ENCODE measurements at places on chromosomes 5 and 9.
A peak's percentile ranks its signal among the peaks of the same experiment; 100 is the strongest.

GRCh38 chr5:141149812-141150211 is at the start of gene PCDHB6:
Gene PCDHB6, plus strand, starts transcription at chr5:141150057. Its CDS starts 201 bp downstream, at chr5:141150258.
- DNase-seq = peak; percentile 28

GRCh38 chr5:130724658-130725057 is 440.4 kb downstream of the HINT1 start:
- no peak for DNase-seq

DNA sequence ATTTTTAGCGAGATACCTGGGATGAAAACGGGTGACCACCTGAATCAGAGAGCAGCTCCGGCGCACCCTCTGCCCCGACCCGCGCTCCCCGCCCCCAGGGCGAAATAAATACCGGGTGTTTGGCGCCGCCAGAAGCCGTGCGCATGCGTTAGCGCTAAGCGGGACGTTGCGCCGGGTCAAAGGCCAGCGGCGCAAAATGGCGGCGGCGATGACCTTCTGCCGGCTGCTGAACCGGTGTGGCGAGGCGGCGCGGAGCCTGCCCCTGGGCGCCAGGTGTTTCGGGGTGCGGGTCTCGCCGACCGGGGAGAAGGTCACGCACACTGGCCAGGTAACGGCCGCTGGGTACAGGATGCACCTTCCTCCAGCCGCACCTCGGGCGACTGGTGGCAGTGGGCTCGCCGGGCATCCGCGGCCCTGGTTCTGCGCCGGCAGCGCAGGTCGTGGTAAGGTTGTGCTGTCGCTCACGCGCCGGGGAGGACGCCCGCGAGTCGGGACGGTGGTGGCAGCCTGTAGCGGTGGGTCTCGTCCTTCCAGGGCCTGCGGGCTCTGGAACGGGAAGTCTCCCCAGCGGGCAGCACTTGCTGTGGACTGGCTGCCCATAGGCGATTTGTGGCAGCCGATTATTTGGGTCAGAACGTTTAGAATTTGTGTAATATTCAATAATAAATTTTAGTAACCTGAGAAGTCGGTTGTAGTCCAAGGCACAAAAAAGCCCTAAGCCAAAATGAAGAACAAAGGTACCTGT is at the start of gene NDUFS6:
Gene NDUFS6, plus strand, starts transcription at position 186 of the 745 bp plus-strand sequence. Its CDS starts 11 bp downstream, at position 197.
- DNase-seq = peak; percentile 80

GRCh38 chr9:134004131-134004873 is 12.2 kb upstream of the VAV2 start:
- DNase-seq = no peak
